ENCODE measurements at places on chromosomes 1 and 21. TPM values are rescaled to one million over a fixed set of nuclear protein-coding genes. Genes with fewer than 3 reads are reported as not detected.

The S100A3 gene
- 2.8 TPM for total RNA-seq

The SAMD11 gene
- 4.5 TPM for total RNA-seq

The ATPAF1 gene
- total RNA-seq: 40.6 TPM

The TMEM52 gene
- total RNA-seq: 0.19 TPM

The TCHHL1 gene
- not detected for total RNA-seq
